ENCODE measurements at places on chromosomes 12 and 14.

DNA sequence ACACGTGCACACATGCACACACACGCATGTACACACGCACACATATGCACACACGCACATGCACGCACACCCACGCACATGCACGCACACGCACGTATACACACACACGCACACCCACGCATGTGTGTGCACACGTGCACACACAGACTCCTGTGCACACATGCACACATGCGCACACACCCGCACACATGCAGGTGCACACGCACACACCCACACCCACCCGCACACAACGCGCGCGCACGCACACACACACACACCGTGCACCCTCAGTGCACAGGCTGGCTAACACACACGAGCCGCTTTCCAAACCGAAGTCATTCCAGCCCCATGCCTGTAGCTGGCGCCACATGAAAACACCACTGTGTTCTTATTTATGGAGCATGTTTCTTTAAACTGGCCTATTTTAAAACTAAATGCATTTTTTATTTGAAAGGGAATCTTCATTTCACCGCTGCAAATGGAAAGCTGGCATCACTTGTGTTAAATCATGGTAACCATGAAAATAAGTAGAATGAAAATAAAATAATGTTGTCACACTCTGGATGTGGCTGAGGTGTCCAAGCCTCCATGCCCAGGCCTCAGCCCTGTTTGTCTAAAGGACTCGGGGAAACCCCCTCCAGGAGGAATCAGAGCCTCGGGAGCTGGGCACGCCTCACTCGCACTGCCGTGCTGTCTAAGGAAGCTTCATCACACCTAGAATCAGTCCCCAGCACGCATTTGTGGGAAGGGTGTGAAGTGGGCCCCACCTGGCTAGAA is 45.1 kb downstream of the GALNT9 start:
- no peak for DNase-seq

- DNase-seq: no peak
These were observed 20.9 kb downstream of the FRS2 start for GRCh38 chr12:69490920-69491643.

- no peak for DNase-seq
These were observed 22.3 kb upstream of the PHC1 start for GRCh38 chr12:8891976-8892375.

- peak; percentile 47 for DNase-seq
These were observed 2.6 kb downstream of the ITPK1 start for GRCh38 chr14:93112891-93113677.

GRCh38 chr12:44574586-44574985 is 301.5 kb downstream of the NELL2 start:
- DNase-seq: no peak

GRCh38 chr14:37579274-37579673 is 15.8 kb downstream of the FOXA1 start:
- DNase-seq: no peak

GRCh38 chr12:101743724-101744472 is 4.6 kb upstream of the SYCP3 start:
- DNase-seq: no peak

DNA sequence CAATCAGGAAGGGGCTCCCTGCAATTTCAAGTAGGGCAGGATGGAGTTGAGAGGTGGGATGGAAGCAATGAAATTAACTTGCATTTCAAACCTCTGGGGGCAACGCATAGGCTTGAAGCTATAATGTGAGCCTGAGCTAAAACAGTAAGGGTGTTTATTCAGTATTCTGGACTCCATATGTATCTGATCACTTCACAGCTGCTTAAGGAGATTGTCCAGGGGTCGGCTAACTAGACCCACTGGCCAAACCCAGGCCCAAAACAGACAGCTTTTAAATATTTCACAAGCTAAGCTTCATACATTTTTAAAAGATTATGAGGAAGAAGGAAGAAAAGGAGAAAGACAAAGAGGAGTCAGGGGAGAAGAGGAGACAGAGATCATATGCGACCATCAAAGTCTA is 6.8 kb upstream of the SERPINA3 start:
- DNase-seq: no peak

- DNase-seq: no peak
These were observed 9.3 kb downstream of the PLEKHD1 start for GRCh38 chr14:69493791-69494190.

DNA sequence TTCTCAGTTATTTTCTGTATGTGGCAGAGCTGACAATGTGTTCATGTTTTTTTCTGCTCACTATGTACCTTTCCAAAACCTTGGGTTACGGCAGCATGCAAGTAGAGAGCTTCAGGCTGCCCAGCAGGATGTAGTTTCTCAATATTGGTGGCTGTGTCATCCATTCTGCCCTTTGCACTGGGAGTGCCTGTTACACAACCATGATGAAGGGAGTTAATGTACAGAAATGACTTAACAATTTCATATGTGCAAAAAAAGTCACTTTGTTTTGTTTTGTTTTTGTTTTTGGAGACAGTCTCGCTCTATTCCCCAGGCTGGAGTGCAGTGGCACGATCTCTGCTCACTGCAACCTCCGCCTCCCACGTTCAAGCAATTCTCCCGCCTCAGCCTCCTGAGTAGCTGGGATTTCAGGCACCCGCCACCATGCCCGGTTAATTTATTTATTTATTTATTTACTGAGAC is 6.1 kb upstream of the CNIH1 start:
- no peak for DNase-seq

- no peak for DNase-seq
These were observed 29.6 kb downstream of the CFAP251 start for GRCh38 chr12:121947981-121948380.

DNA sequence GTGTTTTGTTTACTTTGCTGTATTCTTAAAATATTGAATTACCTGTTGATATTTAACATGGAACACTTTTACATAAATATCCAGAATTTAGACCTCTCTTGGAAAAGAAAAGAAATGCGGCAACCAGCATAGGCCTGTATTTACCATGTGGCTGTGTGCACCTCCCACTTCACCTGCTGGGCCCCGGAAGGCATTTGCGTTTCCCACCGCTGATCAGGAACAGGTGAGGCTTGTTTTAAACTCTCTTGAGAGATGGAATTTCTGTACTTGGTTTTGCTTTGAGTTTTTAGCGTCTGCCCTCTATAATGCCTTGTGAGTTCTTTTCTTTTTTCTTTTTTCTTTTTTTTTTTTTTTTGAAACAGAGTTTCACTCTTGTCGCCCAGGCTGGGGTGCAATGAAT is 124.2 kb downstream of the GLT1D1 start:
- no peak for DNase-seq

GRCh38 chr12:47388712-47389111 is 309.0 kb upstream of the AMIGO2 start:
- DNase-seq: no peak

- DNase-seq: no peak
These were observed 35.2 kb downstream of the NTN4 start for GRCh38 chr12:95755261-95755865.

DNA sequence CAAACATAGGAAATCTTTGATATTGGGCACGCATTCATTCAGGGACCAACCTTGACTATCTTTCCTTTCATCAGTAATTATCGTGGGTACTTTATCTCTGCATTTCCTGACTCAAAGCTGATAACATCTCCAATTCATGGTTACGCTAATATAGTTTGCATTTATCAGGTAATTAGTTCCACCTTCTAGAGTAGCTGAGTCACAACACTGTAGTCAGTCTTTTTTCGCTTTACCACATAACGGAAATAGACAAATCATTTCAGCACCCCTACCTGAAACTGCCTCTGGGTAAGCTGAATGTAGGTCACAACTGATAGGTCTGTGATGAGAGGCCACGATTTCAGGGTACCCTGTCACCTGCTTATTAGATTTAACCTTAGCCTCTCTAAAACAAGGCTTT is 36.7 kb upstream of the IL22 start:
- no peak for DNase-seq

DNA sequence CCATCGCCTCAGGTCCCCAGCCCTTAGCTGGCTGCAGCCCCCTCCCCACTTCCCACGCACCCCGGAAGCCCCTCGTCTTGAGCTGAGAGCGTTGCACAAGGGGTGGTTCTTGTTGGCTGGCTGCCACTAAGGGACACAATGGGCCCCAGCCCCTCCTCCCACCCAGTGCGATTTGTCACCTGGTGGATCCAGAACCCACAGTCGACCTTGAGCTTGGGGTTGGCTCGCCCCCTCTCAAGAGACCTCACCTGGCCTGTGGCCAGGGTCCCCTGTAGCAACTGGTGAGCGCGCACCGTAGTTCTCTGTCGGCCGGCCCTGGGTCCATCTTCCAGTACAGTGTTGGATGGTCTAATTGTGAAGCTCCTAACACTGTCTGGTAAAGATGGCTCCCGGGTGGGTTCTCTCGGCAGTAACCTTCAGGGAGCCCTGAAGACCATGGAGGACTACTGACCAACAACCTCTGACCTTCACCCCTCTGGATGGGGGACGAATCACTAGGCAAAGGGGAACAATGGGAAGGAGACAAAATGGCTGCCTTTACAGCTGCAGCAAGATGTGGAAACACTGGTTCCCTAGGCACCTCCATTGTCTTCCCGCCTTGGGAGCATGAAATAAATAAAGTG is 6.6 kb downstream of the PHB2 start:
- DNase-seq: no peak

DNA sequence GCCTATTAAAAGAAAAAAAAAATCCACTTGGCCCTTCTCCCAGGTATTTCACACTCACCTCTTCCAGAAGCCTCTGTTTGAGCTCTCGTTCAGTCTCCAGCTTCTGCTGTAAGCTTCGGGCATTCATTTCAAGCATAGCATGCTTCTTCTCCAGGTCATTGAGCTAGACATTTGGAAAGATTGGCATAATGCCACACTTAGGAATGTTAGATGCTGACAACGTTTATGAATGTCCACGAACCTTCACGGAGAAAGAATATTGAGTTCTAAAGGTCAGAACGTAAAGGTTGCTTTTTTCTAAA is 60.5 kb downstream of the PRKAB1 start:
- no peak for DNase-seq

GRCh38 chr12:48058771-48059170 is 47.1 kb downstream of the SENP1 start:
- no peak for DNase-seq

- DNase-seq: no peak
These were observed 18.6 kb upstream of the KRT7 start for GRCh38 chr12:52214421-52214802.

DNA sequence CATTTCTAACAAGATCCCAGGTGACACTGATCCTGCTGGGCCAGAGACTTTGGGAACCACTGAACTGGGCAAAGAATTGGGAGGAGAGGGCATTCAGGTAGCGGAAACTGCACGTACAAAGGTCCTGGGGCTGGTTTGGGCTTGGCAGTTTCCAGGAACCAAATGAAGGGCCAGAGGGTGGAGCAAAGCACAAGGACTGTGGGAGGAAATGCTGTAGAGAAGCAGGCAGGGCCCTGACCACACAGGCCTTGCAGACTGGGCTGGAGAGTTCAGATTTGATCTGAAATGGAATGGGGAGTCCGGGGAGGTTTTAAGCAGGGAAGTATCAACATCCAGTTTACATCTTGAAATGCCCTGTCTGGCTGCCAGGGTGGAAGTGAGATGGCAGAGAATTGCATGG is 195.1 kb downstream of the PHETA1 start:
- no peak for DNase-seq

DNA sequence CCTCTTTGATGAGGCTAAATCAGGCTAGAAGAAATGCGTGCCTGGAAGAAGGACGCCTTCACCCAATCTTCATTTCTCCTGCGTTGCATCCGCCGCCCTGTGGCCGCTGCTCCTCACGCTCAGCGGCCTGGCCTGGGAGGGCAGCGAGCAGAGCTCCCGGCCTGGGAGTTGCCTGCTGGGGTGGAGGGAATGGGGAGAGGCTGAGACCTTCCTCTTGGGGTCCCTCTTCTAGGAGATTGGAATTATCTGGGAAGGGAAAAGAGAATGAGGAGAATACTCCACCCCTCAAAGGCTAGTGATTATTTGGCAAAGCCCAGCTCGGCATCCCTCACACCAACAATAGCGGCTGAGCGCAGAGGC is 2.4 kb upstream of the HOXC12 start:
- DNase-seq: no peak

GRCh38 chr12:77387214-77387613 is 321.8 kb upstream of the E2F7 start:
- DNase-seq: no peak

DNA sequence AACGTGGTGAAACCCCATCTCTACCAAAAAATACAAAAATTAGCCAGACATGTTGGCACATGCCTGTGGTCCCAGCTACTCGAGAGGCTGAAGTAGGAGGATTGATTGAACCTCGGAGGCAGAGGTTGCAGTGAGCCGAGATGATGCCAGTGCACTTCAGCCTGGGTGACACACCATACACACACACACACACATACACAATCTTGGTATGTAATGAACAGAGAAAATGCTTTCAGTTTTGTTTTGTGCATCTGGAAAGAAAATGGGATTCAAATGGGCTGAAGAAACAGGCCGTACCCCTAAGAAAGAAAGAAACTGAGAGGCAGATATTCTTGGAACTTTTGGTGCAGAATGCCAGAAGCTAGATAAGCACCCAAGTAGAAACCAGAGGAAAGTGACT is 107.2 kb downstream of the PDE3A start:
- no peak for DNase-seq

DNA sequence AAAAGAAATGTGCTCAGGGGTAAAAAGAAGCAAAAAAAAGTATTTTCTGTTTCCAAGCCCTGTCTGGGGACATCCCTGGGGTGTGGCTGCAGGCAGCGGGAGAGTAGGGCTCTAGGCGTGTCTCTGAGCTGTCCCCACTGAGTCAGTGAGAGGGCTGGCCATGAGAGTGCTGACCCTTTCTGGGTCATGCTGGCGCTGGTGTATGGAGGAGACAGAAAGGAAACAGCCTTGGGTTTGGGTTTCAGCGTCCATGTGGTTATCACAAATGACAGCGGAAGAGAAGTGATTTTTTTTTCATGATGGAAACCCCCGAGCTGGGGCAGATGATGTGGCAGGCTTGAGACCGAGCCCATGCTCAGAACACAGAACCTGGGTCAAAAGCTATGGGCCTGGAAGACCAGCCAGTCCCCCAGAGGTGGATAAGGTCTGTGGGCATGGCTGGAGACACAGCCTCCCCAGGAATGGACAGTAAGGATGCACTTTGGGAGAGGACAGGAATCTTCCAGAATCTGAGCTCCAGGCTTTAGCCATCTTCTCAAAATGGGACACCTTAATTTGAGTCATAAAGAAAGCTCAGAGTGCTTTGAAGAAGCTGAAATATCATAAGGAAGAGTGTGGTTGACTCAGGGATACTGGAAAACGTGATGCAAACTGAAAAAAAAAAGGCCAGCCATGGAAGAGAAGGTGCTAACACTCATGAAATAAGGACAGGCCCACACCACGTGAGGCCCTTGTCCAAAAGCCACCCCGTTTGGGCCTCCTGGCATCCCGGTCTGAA is 36.2 kb downstream of the SYNE3 start:
- no peak for DNase-seq

DNA sequence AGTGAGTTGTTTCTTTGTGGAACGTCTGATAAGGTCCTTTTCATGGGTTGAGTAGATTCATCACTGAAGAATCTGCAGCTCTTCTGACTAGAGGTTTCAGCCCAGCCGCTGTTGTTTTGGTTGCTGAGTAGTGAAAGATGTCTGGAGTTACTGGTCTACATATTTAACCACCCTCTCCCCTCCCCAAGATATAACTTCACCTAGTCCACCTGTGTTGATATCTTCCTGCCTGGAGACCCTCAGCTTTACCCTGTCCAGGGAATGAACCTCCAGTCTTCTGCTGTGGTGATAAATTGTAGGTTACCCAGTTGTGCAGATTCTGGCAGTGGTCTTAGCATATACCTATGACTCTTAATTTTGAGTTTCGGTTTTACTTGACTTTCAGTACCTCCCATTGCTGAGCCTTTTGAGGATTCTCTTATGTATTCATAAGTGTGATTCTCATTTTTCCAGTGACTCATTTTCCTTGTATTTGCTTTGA is 62.9 kb downstream of the CCDC91 start:
- no peak for DNase-seq

All from stimulated activated CD4-positive, alpha-beta T cell treated with anti-CD3 and anti-CD28 coated beads, Interleukin-15, amount 100 ng/mL, for 1 hour (primary cell).